Epithelial cell of proximal tubule (primary cell): ENCODE measurements at places on chromosomes 6 and 20. TPM values are rescaled to one million over a fixed set of nuclear protein-coding genes. Genes with fewer than 3 reads are reported as not detected.

DNA sequence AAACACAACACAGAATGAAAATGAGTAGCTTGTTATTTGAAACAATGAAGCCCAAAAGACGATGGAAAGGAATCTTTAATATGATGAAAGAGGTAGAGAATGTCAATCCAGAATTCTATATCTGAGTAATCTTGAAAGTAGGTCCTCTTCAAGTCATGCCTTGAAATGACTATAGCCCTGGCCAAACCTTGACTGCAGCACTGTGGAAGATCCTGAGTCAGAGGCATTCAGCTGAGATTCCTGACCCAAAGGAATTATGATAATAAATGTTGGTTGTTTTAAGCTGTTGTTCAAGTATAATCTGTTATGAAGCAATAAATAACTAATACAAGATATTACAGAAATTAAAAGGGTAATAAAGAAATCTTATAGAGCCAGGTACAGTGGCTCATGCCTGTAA, 64.8 kb downstream of the IBTK start:
- no peak for DNase-seq

DNA sequence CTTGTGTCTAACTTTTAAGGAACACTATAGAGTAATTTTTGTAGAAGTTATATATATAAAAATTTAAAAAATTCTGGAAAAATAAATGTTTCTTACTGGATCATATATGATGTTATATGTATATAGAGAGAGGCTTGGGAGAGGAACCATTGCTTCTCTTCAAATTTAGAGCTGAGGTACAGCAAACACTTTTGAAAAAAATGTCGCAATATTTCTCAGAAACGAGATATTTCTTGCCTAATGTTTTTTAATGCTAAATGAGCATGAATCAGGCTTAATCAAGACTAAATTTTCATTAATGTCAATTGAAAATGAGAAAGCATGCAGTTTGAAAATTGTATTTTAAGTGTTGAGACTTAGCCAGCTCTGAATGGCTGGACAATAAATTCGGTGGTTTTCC, 2.6 kb downstream of the PKIB start:
- DNase-seq, result no peak

DNA sequence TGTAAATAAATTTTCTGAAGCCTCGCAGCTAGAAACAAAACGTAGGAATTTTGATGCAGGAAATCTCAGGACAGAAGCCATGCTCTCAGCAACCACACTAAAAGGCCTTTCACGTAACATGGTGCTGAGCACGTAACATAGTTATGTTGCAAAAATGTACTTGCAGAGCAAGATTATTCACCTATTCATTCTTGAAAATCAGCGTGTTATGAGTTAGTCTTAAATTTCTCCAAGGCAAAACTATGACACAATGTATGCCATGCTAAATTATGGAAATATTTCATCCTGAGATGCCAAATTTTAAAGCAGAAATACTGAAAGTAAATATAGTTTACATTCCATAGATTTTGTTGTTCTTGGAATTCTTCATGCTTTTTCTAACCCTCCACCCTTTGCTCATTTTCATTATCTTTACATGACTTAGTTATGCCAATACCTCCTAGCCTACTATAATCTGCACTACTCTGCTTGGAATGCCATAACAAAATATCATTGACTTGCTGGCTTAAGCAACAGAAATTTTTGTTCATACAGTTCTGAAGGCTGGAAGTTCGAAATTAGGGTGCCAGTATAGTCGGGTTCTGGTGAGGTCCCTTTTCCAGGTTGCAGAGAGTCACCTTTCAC, 179.8 kb upstream of the BMP5 start:
- DNase-seq, result no peak

DNA sequence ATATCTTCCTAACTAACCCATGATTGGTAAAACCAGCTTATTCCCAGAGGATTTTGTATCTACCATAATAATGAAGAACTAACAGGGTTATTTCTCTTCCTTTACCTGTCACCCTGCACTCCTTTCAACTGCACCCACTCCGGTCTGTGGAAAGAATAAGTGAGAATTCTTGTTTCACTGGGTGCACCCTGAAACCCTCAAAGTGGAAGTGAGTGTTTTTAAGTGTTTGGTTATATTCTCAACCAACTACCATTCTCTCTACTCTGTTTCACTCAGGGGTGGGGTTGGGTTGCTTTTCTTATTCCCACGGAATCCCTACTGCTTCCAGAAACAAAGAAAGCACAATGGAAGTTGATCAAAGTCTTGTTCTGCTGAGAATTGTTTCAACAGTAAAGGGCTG, 42.6 kb upstream of the KHDRBS2 start:
- no peak for DNase-seq

DNA sequence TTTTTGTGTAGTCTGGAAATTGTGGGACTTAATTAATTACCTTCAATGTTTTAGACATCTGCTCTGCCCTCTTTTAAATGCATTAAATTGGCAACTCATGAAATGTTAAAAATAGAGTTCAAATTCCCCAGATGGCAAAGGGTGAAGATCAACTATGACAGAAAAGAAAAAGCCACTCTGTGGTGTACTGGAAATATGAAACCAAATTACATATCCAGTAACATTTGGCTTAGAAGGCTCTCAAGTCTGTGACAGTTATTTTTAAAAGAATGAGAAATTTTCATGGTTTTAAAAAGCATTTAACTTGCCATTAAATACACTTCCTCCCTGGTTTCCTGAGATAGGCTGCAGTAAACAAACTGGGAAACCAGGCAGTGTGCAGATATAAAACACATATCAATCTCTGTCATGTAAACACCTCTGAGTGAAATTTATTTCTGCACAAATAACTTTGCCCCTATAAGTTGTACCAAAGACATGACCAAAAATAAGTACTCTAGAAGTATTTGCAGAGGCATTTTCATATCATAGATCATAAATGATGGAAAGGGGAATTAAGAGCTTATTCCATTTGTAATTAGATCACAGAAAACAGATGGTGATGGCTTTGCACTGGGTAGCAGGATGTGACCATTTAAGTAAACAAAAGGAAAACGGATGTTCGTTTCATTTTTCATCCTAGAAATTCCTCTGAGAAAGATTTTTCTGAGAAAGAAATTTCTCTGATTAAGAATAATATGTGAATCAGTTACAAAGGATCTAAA, 360.1 kb downstream of the SAMD5 start:
- DNase-seq, result no peak

DNA sequence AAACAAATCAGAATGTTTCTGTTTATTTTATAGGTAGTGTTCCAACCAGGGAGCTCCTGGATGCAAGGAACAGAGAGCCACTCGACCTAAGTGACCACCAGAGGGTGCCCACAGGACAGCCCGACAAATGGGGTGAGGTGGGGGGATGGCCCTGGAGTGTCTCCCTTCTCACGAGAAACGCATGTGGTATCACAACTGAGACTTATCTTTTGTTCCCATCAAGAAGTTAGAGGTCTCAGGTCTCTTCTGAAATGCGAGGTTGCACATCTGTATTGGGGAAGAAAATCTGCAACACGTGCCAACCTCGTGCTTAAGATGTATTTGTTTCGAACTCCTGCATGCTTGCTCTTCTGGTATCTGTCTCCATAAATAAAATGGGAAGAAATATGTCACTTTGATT, 104.0 kb downstream of the ISM1 start:
- no peak for DNase-seq

DNA sequence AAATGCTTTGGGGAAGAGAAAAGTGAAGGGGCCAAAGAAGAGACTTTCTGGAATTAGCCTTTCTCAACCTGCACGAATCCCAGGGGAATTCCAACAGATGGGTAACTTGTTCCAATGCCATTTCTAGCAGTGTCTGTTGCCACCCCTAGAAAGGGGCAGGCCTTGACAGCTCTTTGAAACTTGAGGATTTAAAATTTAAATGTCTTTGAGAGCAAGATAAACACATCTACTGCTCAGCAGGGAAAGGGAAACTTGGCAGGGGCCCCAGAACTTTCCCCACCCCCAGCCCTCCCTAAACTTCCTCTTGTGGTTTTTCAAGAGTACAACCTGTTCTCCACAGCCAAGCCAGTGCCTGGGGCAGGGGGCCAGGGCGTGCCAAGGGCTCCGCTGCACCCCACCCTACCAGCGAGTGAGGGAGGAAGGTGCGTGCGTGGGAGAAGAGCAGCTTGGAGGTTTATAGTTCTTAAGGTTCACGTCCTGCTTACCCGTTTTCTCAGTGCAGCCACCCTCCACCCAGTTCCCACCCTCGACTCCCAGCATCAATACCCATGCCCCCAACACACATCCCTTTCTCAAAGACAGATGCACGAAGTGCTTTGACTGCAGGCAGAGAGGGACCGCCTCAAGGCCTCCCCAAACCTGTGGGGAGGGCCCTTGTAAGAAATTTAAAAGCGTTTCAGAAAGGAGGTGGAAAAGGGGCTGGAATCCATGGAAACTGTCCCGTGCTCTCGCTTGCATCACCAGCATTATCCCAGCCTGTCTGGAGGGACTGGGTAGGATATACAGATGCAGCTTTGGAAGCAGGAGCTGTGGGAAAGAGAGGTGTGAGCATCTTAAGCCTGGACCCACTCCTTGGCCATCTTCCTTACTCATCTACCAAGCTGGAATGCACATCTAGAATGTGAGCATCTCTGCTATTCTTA, 4.5 kb upstream of the TAF8 start:
- peak; percentile 48 for DNase-seq

GRCh38 chr6:91094341-91094740, 507.5 kb upstream of the MAP3K7 start:
- DNase-seq, result no peak

DNA sequence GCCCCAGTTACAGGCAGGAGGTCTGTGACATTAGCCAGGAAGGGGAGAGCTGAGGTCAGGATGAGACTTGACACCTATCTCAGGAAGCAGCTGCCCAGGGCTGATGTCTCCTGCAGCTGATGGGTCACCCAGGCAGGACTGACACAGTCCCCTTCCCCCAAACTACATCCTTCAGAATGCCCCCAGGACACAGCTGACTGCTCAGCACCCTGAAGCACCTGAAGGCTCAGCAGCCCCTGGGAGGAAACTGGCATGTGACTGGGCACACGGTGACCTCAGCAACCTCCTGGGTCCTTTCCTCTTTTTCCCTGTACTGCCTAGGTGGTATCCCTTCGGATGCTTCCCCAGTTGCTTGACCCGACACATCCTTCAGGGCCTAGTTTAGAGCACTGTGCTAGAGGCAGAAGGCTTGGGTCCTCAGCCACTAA, 1.9 kb downstream of the SDC4 start:
- DNase-seq, result no peak

DNA sequence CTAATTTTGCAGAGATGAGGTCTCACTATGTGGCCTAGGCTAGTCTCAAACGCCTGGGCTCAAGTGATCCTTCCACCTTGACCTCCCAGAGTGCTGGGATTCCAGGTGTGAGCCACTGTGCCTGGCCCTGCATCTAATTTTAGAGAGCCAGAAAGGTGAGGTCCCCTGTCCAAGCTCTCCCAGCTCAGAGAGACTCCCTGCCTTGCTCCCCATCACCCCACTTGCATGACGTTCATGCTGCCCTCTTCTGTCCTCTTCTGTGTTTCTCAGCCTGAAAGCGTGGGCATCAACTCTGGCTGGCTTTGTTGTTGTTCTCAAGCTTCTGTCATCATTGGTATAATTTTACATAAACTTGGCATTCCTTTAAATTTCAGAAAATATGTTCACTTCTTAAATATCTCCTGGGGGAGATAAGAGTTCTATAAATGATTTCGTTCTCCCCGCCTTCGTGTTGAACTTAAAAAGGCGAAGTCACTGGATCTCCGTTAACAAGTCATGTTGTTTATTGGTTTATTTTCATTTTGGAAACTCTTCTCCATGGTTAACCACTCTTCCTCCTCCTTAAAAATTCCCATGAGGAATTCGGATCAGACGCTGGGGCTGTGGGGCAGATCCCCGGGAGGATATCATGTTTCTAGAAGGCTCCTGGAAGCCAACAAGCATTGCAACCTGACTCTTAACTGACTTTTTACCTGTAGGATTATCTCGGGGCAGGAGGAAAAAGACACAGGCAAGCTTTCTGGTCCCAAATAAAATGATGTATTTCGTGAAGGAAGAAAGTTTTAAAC, 13.2 kb upstream of the PARD6B start:
- no peak for DNase-seq

- no peak for DNase-seq
These were observed 37.6 kb downstream of the BEND3 start for GRCh38 chr6:107077710-107078109.

- peak; percentile 2 for DNase-seq
These were observed 28.1 kb downstream of the PDYN start for GRCh38 chr20:1965520-1966351.

GRCh38 chr6:153028963-153029362, 26.5 kb upstream of the MTRF1L start:
- DNase-seq, result no peak

DNA sequence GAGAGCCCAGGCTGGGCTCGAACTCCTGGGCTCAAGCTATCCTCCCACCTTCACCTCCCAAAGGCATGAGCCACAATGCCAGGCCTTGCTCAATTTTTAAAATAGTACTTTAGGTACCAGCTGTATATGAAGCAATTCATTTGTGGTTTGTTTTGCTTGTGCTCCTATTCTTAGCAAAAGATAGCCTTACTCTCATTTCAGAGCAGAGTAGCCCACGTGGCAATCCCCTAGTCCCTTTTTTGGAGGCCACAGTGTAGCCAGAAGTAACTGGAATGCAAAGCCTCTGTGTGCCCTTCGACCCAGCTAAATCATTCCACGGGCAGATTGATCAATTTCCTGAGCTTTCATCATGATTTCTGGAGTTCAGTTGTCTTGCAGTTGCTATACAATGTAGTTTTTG, 372.2 kb downstream of the NRN1 start:
- DNase-seq, result no peak

DNA sequence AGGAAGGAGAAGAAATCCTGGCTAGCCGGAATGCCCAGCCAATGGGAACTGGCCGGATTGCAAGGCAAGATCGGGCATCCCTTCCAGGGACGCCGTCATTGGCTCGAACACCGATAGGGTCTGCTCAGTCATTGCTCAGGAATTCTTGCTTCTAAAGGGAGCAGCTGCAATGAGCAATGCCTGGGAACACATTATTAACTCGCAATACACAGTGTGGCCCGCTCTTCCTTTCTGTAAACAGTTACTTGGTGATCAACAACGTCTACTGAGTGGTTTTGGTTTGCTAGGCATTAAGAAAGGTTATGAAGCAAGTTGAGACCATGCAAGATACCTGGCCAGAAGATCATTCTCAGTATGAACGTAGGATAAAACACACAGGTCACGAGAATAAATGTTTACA, 165.4 kb upstream of the CITED2 start:
- peak; percentile 95 for DNase-seq

- no peak for DNase-seq
These were observed 828 bp downstream of the TP53RK start for GRCh38 chr20:46688151-46689081.

- no peak for DNase-seq
These were observed 26.5 kb downstream of the THBS2 start for GRCh38 chr6:169227116-169227515.

GRCh38 chr20:53579581-53580375, 13.9 kb downstream of the ZNF217 start:
- no peak for DNase-seq

- no peak for DNase-seq
These were observed 123.4 kb upstream of the TFAP2D start for GRCh38 chr6:50589751-50590470.

ADAM33 gene
- not detected in 2 replicates for total RNA-seq

CALHM4 gene
- not detected in 2 replicates for total RNA-seq

NFATC2 gene
- total RNA-seq, result 1.4 and 1.9 TPM in 2 replicates

MYB gene
- 1.4 and 2.7 TPM in 2 replicates for total RNA-seq

WFDC12 gene
- total RNA-seq, result not detected in 2 replicates

CD83 gene
- total RNA-seq, result 3.7 and 7.1 TPM in 2 replicates

CDSN gene
- total RNA-seq, result not detected in 2 replicates

MUC22 gene
- total RNA-seq, result 0.06 TPM in 1 of 2 replicates, not detected in the other

ERVFRD-1 gene
- not detected in 2 replicates for total RNA-seq

AMD1 gene
- total RNA-seq, result 50.4 and 112 TPM in 2 replicates
